Natural killer cell (primary cell): ENCODE measurements at places on chromosomes 7 and 10.

GRCh38 chr7:86668315-86668714 is 24.6 kb downstream of the GRM3 start:
- no peak for DNase-seq

GRCh38 chr10:8193546-8193945 is 139.1 kb downstream of the GATA3 start:
- no peak for DNase-seq

DNA sequence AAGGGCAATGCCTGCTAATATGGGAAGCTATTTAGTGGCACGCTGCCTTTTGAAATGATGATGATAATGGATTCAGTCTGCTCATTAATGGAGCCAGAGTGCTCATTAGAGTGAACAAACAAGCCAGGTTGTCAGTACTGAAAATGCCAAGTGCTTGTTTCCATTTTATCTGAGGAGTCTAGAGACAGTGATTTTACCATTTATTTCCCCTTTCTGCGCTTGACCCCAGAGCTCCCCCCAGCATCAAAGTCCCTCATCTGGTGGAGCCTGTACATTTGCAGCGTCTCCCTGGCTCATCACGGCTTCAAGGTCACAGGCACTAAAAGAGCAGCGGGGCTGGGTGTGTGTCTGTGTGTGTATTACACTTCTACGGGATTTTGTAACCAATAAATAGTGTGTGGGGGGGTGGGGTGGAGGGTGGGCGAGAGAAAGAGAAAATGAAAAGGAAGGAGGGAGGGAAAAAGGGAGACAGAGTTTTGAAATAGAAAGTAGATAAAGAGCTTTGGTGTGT is 553.8 kb downstream of the TFEC start:
- no peak for DNase-seq

GRCh38 chr10:111996103-111996502 is 187.5 kb downstream of the GPAM start:
- no peak for DNase-seq

- no peak for DNase-seq
Measured at GRCh38 chr7:148042935-148043631, 547.5 kb upstream of the C7orf33 start.

GRCh38 chr10:132305654-132306342 is 2.0 kb downstream of the STK32C start:
- DNase-seq: no peak

DNA sequence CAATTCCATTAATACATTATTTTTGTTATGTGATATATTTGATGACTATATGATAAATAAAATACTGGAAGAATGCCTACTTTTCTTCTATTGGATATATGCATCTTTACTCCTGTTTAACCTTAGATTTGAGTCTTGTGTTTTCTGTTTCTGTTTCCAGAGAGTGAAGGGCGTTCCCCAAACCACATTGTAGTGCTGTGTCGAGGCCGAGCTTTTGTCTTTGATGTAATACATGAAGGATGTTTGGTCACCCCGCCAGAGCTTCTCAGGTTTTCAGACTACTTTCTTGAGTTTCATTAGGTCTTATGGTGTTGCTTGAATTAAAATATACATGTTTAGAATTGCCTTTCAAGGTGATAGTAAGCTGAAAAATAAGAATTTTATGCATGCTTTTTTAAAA is 23.8 kb downstream of the CROT start:
- no peak for DNase-seq

DNA sequence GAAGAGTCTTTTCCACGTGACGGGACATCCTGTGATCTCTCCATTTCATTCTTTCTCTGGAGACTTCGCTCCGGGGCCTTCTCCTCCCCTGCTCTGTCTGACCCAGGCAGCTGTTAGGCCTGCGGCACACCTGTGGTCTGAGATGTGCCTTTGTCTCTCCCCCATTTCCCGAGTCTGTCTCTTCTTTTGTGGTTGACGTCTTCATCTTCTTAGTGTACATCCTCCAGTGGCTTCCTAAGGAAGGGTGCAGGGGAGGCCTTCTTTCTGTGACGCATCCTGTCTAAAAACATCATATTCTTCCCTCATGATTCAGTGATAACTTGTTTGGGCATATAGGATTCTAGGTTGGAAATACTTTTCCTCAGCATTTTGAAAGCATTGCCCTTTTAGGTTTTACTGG is 17.2 kb upstream of the ATP6V0E2 start:
- no peak for DNase-seq

DNA sequence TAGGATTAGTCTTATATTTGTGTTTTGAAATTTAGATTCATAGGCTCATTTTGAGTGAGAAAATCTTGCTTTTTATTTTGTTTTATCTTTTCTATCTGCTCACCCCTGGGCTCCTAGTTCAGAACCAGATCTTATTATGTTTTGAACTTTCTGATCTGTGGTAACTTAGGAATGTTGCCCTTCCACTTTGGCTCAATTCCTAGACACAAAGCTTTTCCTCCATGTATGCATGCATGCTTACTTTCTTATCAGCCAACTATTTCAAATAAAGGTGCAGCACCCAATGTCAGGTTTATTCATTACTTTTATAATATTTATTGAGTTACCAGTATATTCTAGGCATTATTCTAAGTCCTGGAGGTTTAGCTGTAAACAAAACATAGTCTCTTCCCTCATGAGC is 374.8 kb upstream of the KIAA1217 start:
- DNase-seq: no peak

DNA sequence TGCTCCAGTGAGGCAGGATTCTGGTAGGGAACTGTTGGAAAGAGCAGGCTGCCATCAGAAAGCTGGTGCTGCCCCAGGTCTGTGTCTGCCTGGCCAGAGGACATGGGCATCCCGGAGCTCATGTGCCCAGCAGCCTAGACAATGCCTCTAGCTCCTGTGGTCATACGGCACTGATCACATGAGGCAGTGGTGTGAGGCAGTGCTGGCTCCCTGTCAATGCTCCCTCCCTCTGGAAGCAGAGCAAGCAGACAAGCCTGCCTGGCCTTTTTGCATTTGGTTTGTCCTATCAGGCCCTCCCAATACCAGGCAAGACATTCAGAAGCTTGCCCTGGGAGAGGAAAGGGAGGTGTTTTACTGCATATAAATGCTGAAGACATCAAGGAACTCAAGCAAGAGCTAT is 19.5 kb upstream of the MMP21 start:
- no peak for DNase-seq

DNA sequence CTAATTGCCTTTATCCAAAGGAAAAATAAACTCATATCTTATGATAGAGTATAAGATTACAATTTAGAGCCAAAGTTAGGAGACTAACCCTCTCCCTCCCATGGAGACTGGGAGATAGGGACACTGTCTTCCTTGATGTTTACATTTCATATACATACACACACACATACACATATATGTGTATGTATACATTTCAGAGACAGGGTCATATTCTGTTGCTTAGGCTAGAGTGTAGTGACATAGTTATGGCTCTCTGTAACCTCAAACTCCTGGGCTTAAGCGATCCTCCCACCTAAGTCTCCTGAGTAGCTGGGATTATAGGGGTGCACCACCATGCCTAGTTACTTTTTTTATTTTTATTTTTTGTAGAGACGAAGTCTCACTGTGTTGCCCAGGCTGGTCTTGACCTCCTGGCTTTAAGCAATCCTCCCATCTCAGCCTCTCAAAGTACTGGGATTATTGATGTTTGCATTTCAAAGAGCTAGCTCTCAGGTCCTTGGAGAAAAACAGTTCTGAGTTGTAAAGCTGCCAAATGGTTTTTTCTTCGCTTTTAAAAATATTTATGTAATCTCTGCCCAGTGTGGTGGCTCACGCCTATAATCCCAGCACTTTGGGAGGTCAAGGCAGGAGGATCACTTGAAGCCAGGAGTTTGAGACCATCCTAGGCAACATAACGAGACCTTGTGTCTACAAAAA is 8.1 kb upstream of the REPIN1 start:
- DNase-seq: no peak
